ENCODE measurements at places on chromosomes 2 and 18. TPM values are rescaled to one million over a fixed set of nuclear protein-coding genes. Genes with fewer than 3 reads are reported as not detected.

The NGEF gene
- total RNA-seq = 0.16 TPM

The FIGN gene
- 30.3 TPM for total RNA-seq

The EGR4 gene
- total RNA-seq = not detected

The VPS54 gene
- 17.5 TPM for total RNA-seq

The GREB1L gene
- 16.2 TPM for total RNA-seq

The ERICH2 gene
- 1.9 TPM for total RNA-seq

The CAPN13 gene
- total RNA-seq = not detected

The ADAM23 gene
- 13.9 TPM for total RNA-seq

The UNC80 gene
- total RNA-seq = 0.27 TPM

The REG3A gene
- not detected for total RNA-seq

The MTCL1 gene
- total RNA-seq = 48.6 TPM

The STEAP3 gene
- 38.8 TPM for total RNA-seq

The PSMA8 gene
- total RNA-seq = not detected

The SMARCAL1 gene
- total RNA-seq = 37.6 TPM

GRCh38 chr2:131023758-131024157 is 69.5 kb downstream of the FAM168B start:
- DNase-seq = no peak
- no peaks in the 10 kb centered on the region for H3K4me1 ChIP-seq
- peaks cover 2% of the 10 kb centered on the region for H3K27me3 ChIP-seq
- H3K27ac ChIP-seq = no peak overlapping the region
- H3K4me3 ChIP-seq = no peak overlapping the region
- no peaks in the 10 kb centered on the region for H3K36me3 ChIP-seq

GRCh38 chr2:85385746-85386145 is 24.4 kb downstream of the CAPG start:
- H3K4me1 ChIP-seq = no peaks in the 10 kb centered on the region
- peaks cover 4% of the 10 kb centered on the region for H3K36me3 ChIP-seq
- DNase-seq = no peak
- H3K4me3 ChIP-seq = no peak overlapping the region

GRCh38 chr18:56382541-56382940 is 255.9 kb downstream of the TXNL1 start:
- H3K4me3 ChIP-seq = no peak overlapping the region
- H3K27ac ChIP-seq = no peak overlapping the region

GRCh38 chr2:205722283-205722918 is 40.1 kb downstream of the NRP2 start:
- H3K27ac ChIP-seq = no peak overlapping the region
- peaks cover 41% of the 10 kb centered on the region for H3K36me3 ChIP-seq
- no peak overlapping the region for H3K4me3 ChIP-seq
- H3K4me1 ChIP-seq = no peaks in the 10 kb centered on the region
- no peak for DNase-seq
- H3K27me3 ChIP-seq = no peaks in the 10 kb centered on the region

- H3K4me1 ChIP-seq = peaks cover 28% of the 10 kb centered on the region
- no peak overlapping the region for H3K4me3 ChIP-seq
- no peaks in the 10 kb centered on the region for H3K27me3 ChIP-seq
- peak overlapping the region; percentile 9 for H3K27ac ChIP-seq
- H3K36me3 ChIP-seq = no peaks in the 10 kb centered on the region
These were observed 31.8 kb downstream of the CYRIA start for GRCh38 chr2:16633621-16634430.

DNA sequence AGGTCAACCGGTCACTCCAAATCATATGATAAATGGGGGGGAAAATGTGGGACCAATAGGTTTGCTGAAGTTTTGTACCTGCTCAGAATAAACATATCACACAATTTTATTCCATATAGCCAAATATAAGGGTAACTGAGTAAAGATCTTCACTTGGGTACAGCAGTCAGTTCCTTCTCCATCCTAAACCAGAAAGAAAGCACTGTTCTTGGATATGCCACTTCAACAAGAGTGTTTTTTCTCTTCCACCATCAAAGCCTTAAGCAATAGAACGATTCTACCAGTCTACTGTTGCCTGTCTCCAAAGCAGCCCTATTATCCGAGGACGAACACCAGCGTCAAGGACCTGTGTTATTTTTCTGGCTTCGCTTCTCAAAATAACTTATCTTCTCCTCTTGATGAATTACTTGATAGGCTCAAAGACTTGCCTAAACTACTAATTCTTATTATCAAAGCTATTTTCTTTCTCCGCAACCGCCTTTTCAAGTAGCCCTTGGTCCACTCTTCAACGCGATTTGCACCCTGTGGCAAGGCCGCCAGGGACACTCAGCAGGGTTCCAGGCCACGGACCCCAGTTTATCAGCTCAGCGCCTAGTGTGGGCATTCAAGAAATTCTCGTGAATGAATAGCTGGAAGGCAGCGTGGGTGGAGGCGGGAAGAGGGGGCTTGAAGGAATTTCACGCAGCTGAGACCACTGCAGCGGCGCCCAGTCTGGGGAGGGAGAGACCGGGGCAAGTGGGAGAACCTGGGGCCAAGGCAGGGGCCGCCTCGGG is 646 bp downstream of the ALS2 start:
- DNase-seq = no peak
- peak overlapping the region; percentile 90 for H3K27ac ChIP-seq
- no peaks in the 10 kb centered on the region for H3K27me3 ChIP-seq
- peaks cover 31% of the 10 kb centered on the region for H3K4me1 ChIP-seq
- H3K4me3 ChIP-seq = peak overlapping the region; percentile 93
- no peaks in the 10 kb centered on the region for H3K36me3 ChIP-seq

GRCh38 chr18:60812921-60813320 is 440.3 kb upstream of the MC4R start:
- no peaks in the 10 kb centered on the region for H3K4me1 ChIP-seq
- no peak overlapping the region for H3K4me3 ChIP-seq
- no peaks in the 10 kb centered on the region for H3K36me3 ChIP-seq

DNA sequence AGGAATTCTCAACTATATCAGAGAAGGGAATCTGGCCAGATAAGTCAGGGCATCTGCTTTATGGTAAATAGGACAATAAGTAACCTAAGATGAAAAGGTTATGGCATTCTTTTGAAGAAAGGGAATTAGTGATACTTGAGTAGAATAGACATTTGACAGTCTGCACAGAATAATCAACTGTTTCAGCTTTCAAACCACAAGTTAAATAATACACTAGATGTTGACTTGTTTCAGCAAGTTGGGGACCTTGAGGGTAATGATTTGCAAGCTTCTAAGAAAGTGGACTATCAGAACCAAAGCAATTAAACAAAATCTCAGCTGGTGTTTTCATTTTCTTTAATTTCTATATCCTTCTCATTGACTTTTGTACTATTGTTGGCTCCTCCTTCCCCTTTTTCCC is 54.5 kb downstream of the SLC39A10 start:
- H3K27ac ChIP-seq = no peak overlapping the region
- H3K36me3 ChIP-seq = peaks cover 1% of the 10 kb centered on the region
- H3K4me1 ChIP-seq = peaks cover 1% of the 10 kb centered on the region

DNA sequence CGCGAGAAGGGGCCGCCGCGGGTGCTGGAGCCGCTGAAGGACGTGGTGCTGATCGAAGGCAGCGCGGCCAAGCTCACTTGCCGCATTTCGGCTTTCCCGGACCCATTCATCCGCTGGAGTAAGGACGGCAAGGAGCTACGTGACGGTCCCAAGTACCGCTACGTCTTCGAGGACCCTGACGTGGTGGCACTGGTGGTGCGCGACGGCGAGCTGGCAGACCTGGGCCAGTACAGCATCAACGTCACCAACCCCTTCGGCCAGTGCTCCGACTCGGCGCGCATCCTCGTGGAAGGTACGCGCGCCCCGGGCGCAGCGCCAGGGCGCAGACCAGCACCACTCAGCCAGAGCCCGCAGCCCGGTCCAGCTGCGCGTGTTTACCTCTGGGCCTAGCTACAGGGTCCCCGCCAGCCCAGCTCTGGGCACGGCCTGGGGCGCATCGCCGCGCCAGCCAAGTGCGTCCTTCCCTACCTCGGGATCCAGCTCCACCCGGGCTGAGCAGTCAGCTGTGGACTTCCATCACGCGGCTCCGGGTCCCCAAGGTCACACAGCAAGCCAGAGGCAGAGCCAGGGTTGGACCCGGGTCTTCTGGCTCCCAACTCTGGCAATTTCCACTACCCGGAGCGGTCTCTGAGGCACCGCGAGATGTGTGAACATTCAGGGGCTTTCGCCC is 1.7 kb upstream of the GMPPA start:
- peak; percentile 35 for DNase-seq
- peak overlapping the region; percentile 92 for H3K4me3 ChIP-seq
- H3K4me1 ChIP-seq = peaks cover 39% of the 10 kb centered on the region
- peaks cover 15% of the 10 kb centered on the region for H3K27me3 ChIP-seq

DNA sequence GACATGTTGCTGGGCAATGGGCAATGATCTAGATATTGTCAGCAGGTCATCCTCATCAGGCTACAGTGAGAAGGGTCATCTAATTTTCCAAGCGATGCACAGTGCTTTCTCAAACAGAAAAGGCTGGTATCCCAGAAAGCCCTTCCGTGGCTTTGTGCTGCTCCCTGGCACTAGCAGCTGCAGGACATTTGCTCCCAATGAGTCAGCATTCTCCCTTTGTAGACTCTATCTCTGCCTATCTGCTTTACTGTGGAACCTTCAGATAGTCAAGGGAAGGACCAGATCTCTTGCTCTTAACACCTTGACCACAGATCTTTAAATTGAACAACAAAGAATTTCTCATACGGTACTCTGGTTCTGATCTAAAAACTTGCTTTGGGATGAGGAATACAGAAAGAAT is 101.4 kb downstream of the CDH2 start:
- no peak overlapping the region for H3K27ac ChIP-seq
- H3K4me3 ChIP-seq = no peak overlapping the region
- H3K27me3 ChIP-seq = no peaks in the 10 kb centered on the region
- no peak for DNase-seq
- H3K4me1 ChIP-seq = peaks cover 31% of the 10 kb centered on the region

GRCh38 chr2:148813603-148814065 is 61.4 kb upstream of the KIF5C start:
- no peaks in the 10 kb centered on the region for H3K36me3 ChIP-seq
- H3K4me1 ChIP-seq = peaks cover 6% of the 10 kb centered on the region
- H3K4me3 ChIP-seq = no peak overlapping the region
- peaks cover 6% of the 10 kb centered on the region for H3K27me3 ChIP-seq

DNA sequence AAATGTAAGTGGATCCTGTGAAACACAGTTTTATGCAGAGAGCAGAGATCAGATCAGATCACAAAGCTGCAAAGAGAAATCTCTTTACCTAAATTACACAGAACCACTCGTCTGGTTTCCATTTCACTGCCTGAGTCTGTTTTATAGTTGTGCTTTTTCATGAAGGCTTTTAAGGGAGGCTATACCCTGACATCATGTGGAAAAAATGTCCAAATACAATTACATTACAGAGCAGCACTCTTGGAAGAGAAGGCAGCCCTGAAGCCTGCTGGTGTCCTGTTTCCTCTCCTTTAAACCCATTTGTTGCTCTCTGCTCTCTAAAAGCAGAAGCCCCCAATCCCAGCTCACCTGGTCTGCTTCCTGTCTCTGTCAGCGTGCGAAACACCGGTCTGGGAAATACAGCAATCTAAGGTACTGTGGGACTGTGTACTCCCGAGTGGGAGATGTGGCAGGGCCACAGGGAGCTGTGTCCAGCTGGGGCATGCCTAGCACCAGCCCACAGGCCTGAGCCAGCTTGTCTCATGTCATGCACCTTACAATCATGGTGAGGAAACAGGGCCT is 24.8 kb upstream of the ZFP36L2 start:
- peaks cover 17% of the 10 kb centered on the region for H3K4me1 ChIP-seq
- peaks cover 3% of the 10 kb centered on the region for H3K36me3 ChIP-seq
- H3K27me3 ChIP-seq = no peaks in the 10 kb centered on the region
- H3K4me3 ChIP-seq = no peak overlapping the region
- DNase-seq = peak; percentile 78

GRCh38 chr18:24014062-24014985 is at the start of gene TTC39C:
TSS of gene TTC39C (plus strand) at chr18:24014754. CDS start at chr18:24014872, 118 bp downstream.
- peak within 1 kb of the TSS; percentile 65 for H3K27ac ChIP-seq
- H3K4me3 ChIP-seq = peak within 1 kb of the TSS; percentile 65
- peak; percentile 69 for DNase-seq
- peaks cover 18% of the 10 kb centered on the region for H3K27me3 ChIP-seq

GRCh38 chr2:43714164-43714563 is 37.9 kb upstream of the C1GALT1C1L start:
- H3K27ac ChIP-seq = no peak overlapping the region
- H3K27me3 ChIP-seq = no peaks in the 10 kb centered on the region
- H3K4me3 ChIP-seq = no peak overlapping the region
- DNase-seq = peak; percentile 69
- no peaks in the 10 kb centered on the region for H3K36me3 ChIP-seq
- H3K4me1 ChIP-seq = no peaks in the 10 kb centered on the region

- H3K4me1 ChIP-seq = peaks cover 7% of the 10 kb centered on the region
- H3K36me3 ChIP-seq = peaks cover 32% of the 10 kb centered on the region
- H3K27ac ChIP-seq = peak overlapping the region; percentile 56
- H3K27me3 ChIP-seq = no peaks in the 10 kb centered on the region
- H3K4me3 ChIP-seq = no peak overlapping the region
These were observed 24.6 kb upstream of the CASP10 start for GRCh38 chr2:201158111-201158929.

DNA sequence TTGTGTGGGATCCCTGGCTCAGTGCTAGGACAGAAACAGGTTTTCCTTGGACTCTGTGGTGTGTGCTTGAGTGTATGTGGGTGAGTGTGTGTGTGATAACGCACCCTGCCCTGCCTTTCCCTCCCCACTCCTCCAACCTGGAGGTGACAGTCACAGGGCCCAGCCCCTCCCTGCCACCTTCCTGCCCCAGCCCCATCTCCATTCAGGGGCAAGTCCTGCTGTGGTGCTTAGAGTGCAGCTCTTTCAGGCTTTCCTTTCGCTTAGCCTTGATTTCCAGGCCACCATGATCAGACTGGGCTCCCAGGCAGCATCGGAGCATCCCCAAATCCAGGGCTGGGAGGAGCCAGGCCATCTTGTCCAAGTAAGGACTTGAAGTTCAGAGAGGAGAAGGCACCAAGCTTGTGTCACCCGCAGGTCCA is 185.2 kb downstream of the ZFP36L2 start:
- peak; percentile 30 for DNase-seq
- H3K27me3 ChIP-seq = no peaks in the 10 kb centered on the region
- peaks cover 36% of the 10 kb centered on the region for H3K4me1 ChIP-seq
- no peaks in the 10 kb centered on the region for H3K36me3 ChIP-seq

GRCh38 chr18:51739044-51739666 is 541.7 kb upstream of the MEX3C start:
- H3K4me3 ChIP-seq = no peak overlapping the region
- H3K36me3 ChIP-seq = no peaks in the 10 kb centered on the region
- no peak overlapping the region for H3K27ac ChIP-seq
- H3K27me3 ChIP-seq = no peaks in the 10 kb centered on the region

DNA sequence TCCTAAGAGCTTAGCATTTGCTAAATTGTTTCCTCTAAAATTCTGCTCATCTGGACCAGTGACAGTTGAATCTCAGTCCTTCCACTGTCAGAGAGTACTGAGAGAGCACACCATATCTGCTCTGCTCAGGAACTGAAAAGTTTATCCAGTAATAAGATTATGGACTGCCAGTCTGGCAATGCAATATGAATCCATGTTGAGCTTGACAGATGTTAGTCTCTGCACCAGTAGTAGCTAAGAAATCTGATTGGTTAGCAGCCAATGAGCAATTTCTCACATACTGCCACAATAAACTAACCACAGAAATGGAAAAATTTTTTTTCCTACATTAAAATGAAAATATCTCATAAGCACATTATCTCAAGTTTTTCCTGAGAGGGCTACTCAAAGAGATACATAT is 2.3 kb downstream of the PRKD3 start:
- H3K27ac ChIP-seq = no peak overlapping the region
- H3K4me3 ChIP-seq = no peak overlapping the region
- no peaks in the 10 kb centered on the region for H3K36me3 ChIP-seq
- DNase-seq = peak; percentile 42
- no peaks in the 10 kb centered on the region for H3K27me3 ChIP-seq

- H3K4me1 ChIP-seq = no peaks in the 10 kb centered on the region
- DNase-seq = no peak
- no peak overlapping the region for H3K4me3 ChIP-seq
- H3K36me3 ChIP-seq = no peaks in the 10 kb centered on the region
- no peaks in the 10 kb centered on the region for H3K27me3 ChIP-seq
These were observed 248.0 kb downstream of the IKZF2 start for GRCh38 chr2:212903413-212903812.

Data from astrocyte (in vitro differentiated cells and primary cell).